NCI-H524 treated with DMSO at 0.1 percent for 48 hours (cell line): ENCODE measurements at places on chromosomes 2 and 18.

GRCh38 chr2:111716905-111717775, 166.9 kb downstream of the ANAPC1 start:
- no peak for DNase-seq

- DNase-seq = no peak
Measured at GRCh38 chr18:25895518-25895917, 194.9 kb downstream of the SS18 start.

DNA sequence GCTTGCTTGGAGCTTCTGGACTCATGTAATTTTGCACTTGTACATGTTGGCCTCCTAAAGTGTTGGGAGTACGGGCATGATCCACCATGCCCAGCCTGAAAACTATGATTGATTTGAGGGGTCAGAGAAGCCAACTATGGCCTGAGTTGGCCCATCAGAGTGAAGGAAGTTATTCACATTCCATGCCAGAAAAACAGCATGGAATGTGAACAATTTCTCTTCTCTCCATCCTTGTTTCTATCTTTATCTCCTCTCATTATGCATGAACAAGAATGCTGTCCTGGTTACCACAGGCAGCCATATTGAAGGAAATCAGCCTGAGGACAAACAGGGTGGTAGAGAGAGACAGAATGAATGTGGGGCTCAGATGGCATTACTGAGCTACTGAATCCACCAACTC, 3.5 kb upstream of the CD226 start:
- DNase-seq = no peak

DNA sequence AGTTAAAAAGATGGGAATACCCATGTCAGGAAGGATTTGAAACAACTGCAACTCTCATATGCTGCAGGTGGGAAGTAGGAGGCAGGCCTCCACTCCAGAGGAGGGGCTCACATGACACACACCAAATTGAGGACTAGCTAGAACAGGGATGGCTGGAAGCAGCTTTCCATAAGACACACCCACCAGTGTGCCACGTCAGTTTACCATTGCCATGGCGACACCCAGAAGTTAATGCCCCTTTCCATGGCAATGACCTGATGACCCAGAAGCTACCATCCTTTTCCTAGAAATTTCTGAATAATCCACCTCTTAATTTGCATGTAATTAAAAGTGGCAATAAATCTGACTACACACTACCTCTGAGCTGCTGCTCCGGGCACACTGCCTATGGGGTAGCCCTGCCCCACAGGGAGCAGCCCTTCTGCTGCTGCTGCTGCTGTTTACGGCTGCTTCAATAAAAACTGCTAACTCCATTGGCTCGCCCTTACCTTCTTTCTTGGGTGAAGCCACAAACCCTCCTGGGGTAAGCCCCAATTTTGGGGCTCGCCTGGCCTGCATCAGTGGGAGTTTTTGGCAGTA, 89.4 kb downstream of the RRM2 start:
- DNase-seq = no peak

DNA sequence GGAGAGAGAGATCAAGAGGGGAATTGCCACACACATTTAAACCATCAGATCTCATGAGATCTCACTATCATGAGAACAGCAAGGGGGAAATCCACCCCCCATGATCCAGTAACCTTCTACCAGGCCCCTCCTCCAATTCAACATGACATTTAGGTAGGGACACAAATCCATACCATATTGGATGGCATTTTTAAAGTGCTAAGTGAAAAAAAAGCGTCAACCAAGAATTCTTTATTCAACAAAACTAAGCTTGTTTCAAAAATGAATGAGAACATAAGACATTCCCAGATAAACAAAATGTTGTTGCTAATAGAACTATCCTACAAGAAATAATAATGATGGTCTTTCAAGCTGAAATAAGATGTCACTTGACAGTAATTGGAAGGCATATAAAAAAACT, 626.2 kb upstream of the LRRTM1 start:
- DNase-seq = no peak

DNA sequence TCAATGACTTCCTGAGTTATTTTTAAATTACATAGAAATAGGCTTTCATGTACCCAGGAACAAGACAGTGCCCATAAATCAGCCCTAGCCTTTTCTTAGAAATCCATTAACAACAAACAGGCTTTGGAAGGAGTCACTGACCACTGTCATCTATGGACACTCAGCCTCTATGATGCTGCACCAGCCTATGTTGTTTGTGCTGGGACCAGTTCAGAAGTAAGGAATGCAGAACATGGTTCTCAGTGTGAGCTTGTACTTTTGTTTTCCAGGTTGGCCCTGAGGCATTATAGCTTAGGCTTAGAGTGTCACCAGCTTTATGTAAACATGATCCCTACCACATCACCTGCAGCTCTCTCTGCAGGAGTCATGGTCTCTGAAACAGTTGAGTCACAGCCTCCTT, 335.7 kb upstream of the CDH7 start:
- DNase-seq = no peak

GRCh38 chr2:71330585-71331330, 824 bp upstream of the ZNF638 start:
- no peak for DNase-seq

DNA sequence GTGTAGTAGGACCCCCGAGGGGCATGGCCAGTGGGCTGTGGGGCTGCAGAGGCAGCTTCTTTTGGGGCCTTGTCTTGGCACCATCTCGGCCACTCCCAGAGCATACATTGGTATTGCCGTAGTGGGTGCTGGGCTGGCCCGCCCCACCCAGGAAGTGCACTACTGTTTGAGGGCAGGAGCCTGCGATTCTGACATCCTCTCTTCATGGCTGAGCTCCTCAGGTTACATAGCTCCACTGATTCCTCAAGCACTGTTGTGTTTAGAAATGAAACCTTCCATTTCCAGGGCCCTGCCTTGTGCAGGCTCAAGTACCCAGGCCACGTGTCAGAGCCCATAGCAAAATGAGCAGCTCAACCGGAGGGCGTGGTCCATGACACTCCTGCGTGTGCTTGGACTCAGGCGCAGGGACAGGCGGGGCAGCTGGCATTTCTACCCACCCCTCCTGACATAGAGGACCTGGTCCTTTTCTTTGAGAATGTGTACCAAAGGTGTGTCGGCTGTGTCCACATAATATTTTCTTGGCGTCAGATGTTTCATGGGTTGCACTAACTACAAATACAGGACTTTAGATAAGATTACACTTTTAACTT, 67.9 kb downstream of the DGKD start:
- no peak for DNase-seq

DNA sequence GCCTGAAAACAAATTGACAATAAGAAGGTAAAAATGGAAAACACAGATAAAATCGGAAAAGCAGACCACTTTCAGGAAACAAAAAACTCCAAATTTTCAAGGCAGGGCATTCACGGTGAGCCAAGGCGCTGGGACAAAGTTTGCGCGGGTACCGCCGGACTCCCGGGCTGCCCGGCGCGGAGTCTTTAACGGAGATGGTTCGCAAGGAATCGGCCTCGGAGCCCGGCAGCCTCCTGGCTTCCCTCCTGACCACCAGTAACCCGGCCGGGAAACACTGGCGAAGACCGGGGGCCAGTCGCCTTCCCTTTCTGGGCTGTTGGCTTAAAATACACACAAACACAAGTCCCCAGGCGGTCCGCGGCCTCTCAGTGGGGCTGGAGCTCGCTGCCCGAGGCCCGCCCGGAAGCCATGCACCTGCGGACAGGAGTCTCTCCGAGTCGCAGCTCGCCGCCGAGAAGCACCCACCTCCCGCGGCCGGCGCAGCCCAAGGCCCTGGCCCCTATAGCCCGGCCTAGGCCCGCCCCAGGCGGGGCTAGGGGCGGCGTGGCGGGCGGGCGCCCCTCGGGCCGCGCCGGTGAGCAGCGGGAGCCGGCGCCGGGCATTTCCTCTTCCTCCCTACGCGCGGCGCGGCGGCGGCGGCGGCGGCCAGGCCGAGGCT, 622 bp upstream of the KCMF1 start:
- DNase-seq = no peak

- no peak for DNase-seq
Measured at GRCh38 chr2:196449083-196449482, 190.4 kb upstream of the CCDC150 start.

GRCh38 chr2:137155356-137156104, 390.2 kb downstream of the THSD7B start:
- DNase-seq = no peak

GRCh38 chr18:5948237-5948636, 52.9 kb upstream of the TMEM200C start:
- DNase-seq = no peak

- no peak for DNase-seq
Measured at GRCh38 chr18:9209279-9209678, 72.7 kb downstream of the ANKRD12 start.

- no peak for DNase-seq
Measured at GRCh38 chr2:176914371-176914770, 298.2 kb upstream of the HNRNPA3 start.

- no peak for DNase-seq
Measured at GRCh38 chr18:32310774-32311173, 120.9 kb downstream of the MEP1B start.

- DNase-seq = no peak
Measured at GRCh38 chr2:156215656-156216055, 116.9 kb downstream of the NR4A2 start.

GRCh38 chr2:39942950-39943349, 163.9 kb upstream of the THUMPD2 start:
- DNase-seq = no peak

DNA sequence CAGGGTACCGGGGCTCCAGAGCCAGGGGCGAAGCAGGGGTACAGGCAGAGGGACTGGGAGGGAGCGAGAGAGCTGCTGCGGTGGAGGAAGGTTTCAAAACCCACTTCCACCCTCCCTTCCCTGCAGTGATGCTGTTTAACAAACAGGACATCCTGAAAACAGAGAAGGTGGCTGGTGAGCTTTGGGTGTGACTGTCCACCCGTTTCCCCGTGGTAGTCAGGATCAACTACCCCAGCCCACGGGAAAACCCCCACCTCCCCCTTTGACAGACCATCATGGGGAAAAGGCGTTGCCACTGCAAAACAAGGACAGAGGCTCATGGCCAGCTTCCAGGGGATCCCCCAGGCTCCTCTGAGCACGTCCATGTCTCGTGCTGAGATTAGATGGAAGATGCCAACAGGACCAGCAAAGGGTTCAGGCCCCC, 12.9 kb downstream of the TMEM185B start:
- no peak for DNase-seq

DNA sequence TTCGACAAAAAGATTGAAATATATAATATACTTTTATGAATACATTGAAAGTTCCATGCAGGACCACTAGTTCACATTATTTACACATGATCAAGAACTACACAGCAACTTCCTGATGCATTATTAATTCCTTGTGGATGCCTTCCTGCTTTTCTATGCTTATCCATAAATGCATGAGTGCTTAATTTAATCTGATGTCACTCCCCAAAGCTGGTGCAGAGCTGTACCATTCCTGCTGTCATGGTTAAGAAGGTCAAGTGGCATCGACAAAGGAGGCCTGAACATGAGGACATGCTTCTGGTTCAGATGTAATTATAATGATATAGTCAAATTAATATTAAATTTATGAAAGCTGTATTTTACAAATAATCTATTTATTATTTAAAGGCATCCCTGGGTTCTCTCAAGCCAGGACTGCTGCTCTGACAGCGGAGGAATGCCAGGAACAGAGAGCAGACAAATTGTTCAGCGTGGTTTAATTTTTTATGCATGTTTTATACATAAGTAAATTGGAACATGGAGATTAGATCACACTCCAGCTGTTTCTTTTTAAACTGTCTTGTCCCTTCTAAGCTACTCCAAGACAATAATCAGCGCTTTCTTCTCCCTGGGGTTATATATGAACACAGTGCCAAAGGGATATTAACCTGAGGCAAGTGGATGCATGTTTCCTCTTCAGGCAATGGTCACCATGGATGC, 307.3 kb upstream of the CNTNAP5 start:
- no peak for DNase-seq

DNA sequence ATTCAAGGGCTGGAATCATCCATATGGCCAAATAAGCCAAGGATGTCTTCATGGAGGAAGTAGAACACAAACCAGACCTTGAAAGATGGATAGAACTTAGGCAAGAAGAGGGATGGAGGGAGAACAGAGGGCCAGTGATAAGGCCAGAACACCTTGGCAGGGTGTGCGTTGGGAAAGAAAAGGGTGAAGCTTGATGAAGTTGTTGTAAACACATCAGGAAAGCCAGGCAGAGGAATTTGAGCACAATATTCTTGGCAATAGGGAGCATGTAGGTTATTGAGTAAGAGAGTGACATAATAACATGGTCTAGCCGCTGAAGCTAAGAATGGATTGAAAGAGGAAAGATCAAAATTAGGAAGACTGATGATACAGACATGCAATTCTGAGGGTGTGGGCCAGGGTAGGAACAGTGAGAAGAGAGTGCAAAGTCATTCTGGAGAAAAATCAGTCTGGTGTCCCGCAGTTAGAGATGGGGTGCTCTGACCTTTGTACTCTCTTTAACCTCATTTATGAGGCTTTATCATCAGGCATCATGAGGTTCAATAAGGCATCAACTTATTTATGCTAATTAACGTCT, 41.0 kb downstream of the SLC14A2 start:
- no peak for DNase-seq

DNA sequence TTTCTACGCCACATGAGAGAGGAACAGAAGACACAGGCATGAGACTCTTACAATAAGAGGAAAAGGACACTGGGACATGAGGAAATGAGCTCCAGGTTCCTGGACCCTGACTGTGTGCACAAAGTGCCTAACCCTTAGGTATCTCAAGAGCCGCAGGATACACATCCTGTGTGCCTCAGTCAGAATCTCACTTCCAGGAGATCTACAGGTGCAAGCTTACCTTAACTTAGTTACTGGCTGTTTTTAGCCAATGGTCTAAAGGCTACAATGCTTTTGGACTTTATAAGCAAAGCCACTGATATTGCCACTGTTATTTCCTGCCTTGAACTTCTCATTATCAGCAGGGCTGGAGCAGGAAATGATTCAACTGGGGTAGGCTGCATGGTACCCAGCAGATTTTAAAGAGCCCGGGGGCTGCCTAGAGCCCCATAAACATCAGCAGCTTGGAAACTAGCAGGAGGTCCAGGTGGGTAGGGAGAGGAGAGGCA, 254.4 kb downstream of the ZNF521 start:
- no peak for DNase-seq

GRCh38 chr2:37855283-37856041, 69.6 kb upstream of the RMDN2 start:
- no peak for DNase-seq

DNA sequence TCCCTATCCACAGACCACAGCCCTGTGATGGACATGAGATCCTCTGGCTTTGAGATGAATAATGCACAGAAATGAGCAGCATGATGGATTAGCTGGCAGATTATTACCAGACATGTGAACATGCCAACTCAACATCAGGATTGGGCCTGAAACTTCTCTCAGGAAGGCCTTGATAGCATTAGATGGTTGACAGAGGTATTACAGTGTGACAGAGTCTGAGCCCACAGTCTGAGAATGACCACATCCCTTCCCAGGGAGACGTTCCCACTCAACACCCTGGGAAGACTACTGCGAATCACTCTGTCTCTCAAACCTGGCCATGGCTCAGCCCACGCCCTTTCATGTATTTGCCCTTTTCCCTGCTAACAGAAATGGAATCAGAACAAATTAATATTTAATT, 66.9 kb downstream of the BCL11A start:
- DNase-seq = no peak

DNA sequence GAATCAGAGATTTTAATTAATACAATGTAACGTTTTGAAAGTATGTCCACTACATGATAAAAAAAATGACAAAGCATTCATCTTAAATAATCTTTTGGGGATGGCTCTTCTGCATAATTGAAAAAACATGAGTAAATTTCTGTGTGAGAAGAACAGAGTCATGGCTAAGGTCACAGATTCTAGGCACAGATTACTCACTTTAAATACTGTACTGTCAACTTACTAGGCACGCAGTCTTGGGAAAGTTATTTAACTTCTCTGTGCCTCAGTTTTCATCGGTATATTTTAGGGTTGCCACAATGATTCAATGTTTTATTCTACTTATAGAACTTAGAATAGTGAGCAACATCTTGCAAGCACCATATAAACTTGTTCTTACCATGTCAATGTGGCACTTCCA, 49.2 kb downstream of the TMEFF2 start:
- DNase-seq = no peak
